Hematopoietic multipotent progenitor cell treated with erythropoietin and hydrocortisone succinate and interleukin-3 and kit ligand, for 8 days (in vitro differentiated cells): ENCODE measurements at places on chromosomes 16 and 17.

DNA sequence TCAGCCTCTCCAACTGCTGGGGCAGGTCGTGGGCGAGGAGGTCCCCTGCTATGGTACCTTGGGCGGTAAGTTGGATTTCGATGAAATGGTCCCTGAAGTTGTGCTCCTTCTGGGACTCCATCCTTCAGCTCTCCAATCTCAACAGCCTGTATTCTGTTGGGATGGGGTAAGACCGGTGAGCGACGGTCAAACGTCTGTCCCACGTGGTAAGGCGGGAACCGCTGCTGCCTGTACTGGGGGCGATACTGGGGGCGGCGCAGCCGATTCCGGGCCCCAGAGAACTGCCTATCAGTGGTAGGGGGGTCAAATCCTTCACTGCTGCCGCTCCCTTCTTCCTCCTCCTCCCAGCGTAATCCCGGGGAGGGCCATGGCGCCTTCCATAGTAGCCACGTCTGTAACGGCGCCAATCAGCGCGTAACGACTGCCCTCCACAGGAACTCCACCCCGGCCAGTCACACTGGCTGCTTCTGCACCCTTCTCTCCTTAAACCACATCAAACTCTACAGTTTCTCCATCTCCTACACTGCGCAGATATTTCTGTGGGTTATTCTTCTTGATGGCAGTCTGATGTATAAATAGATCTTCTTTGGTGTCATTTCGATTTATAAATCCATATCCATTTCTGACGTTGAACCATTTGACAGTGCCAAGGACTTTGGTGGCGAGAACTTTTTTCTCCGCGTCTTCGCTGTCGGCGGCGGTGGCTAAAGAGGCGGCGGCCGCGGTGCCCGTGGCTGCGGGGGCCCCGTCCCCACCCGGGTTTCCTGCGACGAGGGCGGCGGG, 41.1 kb downstream of the AHSP start:
- DNase-seq: peak; percentile 61

DNA sequence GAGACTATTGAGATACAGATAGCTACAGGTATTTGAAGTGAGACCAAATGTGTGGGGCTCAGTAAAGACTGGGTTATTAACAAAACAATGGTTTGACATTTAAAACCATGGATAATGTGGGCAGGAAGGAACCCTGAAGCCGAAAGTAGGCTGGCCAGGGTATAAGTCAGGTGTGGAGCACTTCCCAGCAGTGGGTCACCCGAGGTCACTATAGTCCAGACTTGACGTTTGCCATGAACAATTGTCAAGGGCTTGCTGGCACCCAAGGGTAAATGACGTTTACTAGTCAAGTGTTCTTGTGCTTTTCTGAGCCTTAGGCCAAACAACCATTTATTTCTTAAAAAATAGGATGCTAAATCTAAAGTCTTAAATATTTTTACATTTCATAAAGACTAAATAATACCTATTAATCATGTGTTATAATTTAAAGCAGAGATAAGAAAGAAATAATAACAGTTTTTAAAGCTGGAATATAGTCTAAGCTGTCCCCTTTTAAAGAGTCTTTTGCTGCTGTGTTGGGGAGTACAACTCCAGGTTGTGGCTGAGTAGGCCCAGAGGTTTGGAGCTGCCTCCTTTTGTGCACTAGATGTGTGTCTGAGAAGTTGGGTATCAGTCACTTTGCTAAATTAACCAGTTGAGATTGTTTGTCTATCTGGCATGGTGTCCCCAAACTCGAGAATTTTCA, 15.7 kb downstream of the ALDH3A2 start:
- no peak for DNase-seq

- DNase-seq: no peak
Observed at GRCh38 chr17:49549311-49549605, 26.4 kb upstream of the NXPH3 start.

DNA sequence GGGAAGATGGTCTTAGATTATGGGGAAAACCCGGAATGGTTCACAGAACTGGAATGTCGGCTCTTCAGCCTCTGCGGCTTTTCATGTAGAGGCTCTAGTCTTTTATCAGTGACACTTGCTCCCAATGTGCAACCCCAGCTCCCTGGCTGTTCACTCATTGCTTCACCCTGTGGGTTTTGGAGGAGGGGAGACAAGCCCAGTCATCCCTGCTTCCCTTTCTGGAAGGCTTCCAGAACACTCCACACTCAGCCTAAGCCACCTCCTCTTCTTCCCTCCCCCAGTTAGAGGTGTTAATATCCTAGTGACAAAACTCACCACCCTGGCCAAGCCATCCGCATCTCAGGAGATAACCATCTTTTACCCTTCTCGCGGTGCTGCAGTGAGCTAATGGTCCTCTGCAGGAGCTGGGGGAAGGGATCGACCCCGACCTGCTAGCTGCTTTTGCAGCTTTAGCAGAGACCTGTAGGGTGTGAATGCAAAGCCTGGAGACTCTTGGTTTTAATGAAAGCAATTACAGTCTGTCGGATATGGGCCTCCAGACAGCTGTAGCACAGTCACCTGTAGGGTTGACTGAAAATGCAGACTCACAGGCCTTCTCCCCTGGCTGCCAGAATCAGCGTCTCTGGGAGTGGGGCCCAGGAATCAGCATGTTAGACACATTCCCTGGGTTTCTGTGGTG, 24.3 kb upstream of the LASP1NB start:
- DNase-seq: peak; percentile 57

DNA sequence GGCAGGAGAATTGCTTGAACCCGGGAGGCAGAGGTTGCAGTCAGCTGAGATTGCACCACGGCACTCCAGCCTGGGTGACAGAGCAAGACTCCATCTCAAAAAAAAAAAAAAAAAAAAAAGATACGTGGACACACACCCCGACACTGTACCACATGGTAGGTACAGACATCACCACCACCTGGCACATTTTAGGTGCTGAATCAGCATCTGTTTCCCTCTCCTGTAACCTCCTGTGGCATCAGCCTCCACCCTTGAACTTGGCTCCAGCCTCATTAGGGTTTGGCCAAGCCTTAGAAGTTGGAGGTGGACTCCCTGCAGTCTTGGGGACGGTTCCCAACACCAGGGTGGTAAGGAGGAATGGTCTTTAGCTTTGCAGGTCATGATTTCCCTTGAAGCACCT, 46.0 kb downstream of the XYLT1 start:
- no peak for DNase-seq

- no peak for DNase-seq
Observed at GRCh38 chr17:46173153-46173552, 20.1 kb downstream of the KANSL1 start.

DNA sequence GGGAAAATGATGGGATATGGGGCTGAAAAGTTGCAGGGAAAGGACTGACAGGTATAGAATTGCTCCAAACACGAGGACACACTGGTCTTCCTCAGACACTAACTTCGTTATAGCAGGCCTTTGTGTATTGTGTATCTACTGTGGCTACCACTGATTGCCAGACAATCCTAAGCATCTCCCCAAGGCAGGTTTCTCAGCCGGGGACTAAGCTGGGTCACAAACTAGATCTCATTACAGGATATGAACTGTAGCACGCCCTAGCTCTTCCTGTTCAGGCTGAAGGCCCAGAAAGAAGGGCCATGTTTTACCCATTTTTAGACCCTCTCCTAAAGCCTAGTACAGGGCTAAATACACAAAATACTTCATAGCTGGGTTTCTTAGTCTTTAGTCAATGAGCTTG, 5.1 kb upstream of the RANGRF start:
- DNase-seq: no peak

- no peak for DNase-seq
Observed at GRCh38 chr16:65195998-65196397, 74.1 kb upstream of the CDH11 start.

DNA sequence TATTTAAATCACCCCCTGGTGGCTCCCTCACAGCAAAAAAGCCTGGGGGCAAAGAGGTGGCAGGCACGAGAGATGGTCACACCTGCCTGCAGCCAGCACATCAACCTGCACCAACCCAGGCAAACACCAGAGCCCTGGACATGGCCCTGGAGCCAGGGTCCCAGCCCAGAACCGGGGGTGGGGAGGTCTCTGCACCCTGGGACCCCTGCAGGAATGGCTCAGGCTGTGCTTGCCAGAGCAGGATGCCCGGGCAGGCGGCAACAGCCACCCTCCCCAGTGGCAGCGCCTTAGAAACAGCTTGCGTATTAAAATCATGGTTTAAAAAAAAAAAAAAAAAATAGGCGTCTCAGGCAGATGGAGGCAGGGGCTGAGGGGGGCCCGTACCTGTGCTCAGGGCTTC, 16.2 kb downstream of the MYBBP1A start:
- no peak for DNase-seq

DNA sequence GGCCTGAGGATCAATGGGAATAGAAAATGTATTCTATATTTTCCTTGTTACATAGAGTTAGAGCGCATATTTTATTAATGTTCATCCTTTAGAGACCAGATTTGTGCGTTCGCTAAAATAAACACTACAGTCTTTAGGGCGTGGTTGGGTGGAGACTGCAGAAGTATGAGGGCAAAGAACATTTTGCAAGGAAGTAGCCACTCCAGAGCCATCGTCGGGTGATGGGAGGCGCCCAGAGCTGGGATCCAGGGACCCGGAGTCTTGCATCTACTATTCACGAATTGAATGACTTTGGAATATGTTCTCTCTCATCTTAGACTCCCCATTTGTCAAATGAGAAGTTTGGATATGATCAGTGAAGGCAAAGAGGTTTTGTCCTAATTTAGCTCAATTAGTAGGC, 154.2 kb upstream of the IRX6 start:
- no peak for DNase-seq
